ENCODE measurements at places on chromosomes 3 and 15. TPM values are rescaled to one million over a fixed set of nuclear protein-coding genes. Genes with fewer than 3 reads are reported as not detected.

- no peaks in the 10 kb centered on the region for H3K4me1 ChIP-seq
- no peak for DNase-seq
- H3K27me3 ChIP-seq, result peaks cover 5% of the 10 kb centered on the region
- H3K4me3 ChIP-seq, result no peak overlapping the region
- H3K27ac ChIP-seq, result no peak overlapping the region
These were observed 28.4 kb upstream of the SLC2A2 start for GRCh38 chr3:171054921-171055320.

IL20RB gene
- 1.2 TPM for total RNA-seq

STRA6 gene
- total RNA-seq, result 0.72 TPM

GRCh38 chr15:93154666-93155065 lies 65.7 kb upstream of the RGMA start:
- H3K27ac ChIP-seq, result no peak overlapping the region
- no peak for DNase-seq
- H3K27me3 ChIP-seq, result peaks cover 1% of the 10 kb centered on the region
- H3K4me1 ChIP-seq, result peaks cover 17% of the 10 kb centered on the region

DNA sequence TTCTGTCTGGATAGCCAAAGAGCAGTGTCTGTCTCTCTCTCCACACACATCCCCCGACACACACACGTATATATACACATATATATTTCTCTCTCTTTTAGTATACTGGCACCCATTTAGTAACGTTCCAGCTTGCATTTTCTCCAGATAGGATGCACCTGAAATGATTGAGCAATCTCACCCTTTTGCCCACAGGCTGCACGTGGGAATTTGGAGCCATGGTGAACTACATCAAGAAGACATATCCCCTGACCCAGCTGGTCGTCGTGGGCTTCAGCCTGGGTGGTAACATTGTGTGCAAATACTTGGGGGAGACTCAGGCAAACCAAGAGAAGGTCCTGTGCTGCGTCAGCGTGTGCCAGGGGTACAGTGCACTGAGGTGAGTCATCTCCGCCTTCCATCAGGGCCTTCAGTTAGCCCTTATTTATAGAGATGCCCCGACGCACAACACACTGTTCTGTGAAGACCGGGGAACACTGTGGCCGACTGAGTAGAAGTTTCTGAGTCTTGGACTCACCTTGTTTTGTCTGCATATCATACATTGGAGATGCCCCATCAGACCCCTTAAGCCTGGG lies 45.7 kb downstream of the RLBP1 start:
- H3K27ac ChIP-seq, result no peak overlapping the region
- no peaks in the 10 kb centered on the region for H3K27me3 ChIP-seq
- no peak overlapping the region for H3K4me3 ChIP-seq
- H3K4me1 ChIP-seq, result peaks cover 29% of the 10 kb centered on the region
- no peak for DNase-seq

Measured in activated CD8-positive, alpha-beta T cell treated with anti-CD3 and anti-CD28 coated beads for 36 hours (primary cell).